ENCODE measurements at places on chromosomes 16 and 17.

- no peak for DNase-seq
Measured at GRCh38 chr16:89048090-89048725, 45.4 kb upstream of the ACSF3 start.

DNA sequence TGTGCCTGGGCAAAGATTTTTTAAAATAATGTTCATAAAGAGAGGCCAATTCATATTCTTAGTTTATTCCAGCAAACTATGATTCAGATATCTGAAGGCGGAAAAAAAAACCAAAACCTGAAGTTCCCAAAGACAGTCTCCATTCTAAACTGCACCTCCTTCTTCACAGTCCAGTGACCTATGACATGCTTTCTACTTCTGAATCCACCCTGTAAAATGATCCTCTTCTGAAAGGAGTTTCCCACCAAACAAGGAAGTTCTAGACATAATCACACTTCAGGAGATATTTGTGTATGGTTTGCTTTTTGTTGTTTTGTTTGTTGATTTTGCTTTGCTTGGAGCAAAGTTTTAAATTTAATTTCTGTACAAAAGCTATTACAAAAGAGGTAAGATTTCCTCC lies 12.9 kb upstream of the CHST4 start:
- no peak for DNase-seq

DNA sequence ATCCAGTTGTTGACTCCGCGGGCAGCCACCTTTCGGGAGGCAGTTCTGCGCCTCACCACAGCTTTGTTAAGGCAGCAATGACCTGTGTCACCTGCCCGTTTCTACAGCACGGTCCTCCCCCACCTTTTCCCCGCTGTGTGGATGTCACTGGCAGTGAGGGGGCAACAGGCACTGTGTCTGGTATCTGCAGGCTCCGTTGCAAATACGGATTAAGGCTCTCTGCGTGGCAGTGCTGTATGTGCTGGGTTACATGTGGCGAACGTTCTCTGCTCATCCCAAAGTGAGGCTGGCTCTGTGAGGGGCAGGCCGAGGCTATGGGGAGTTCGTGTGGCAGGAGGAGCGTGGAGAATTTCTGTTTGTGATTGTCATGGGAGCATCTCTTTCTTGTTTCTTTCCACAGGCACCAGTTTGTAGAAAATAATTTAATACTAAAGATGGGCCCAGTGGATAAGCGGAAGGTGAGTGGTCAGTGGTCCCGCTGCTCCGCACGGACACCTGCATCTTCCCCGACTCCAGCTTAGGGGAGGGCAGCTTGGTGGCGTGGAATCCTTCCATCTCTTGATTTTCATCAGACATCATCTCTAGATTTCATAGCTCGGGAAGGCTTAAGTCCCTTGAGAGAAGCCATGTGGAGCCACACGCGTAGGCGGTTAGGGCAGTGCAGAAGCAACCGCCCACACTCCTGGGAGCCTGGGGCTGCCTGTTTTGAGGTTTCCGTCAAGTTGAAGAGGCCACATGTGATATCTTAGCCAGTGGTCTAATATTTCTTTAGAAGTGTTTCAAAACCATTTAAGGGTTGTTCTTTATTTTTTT lies 57.8 kb downstream of the PDPK1 start:
- DNase-seq: no peak

- no peak for DNase-seq
Measured at GRCh38 chr16:62100651-62101050, 64.4 kb upstream of the CDH8 start.

DNA sequence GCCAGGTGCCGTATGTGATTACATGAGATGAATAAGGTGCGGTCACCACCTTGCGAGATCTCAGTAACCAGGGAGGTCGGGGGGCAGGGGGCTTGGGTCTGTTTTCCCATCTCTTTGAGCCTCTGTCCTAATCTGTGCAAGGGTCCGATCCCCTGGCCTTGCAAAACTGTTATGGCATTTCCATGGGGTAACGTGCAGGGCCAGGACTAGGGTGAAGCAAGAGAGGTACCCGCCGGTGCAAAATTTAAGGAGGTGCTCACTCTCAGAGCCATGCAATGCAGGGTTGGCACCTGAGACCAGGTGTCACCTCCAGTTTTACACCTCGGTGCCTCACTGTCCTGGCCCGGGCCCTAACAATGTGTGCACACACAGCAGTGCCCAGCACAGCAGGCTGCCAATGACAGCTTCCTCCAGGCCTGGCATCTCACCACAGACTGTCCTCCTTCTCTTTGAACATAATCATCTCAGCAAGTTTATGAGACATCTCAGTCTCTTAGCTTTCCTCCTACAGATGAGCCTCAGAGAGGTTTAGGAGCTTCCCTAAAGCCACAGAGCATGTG lies 43.6 kb downstream of the C16orf95 start:
- DNase-seq: no peak

GRCh38 chr16:20129375-20129774 lies 55.7 kb upstream of the GPR139 start:
- DNase-seq: no peak

- no peak for DNase-seq
Measured at GRCh38 chr16:85708338-85708737, 19.6 kb upstream of the GINS2 start.

- DNase-seq: peak; percentile 85
Measured at GRCh38 chr17:47889734-47890529, 6.1 kb upstream of the SP2 start.

- DNase-seq: no peak
Measured at GRCh38 chr16:81505011-81505661, 60.5 kb downstream of the CMIP start.

- DNase-seq: no peak
Measured at GRCh38 chr16:67190448-67191399, 788 bp upstream of the EXOC3L1 start.

Measured in muscle of leg (tissue), 16 donors.